ENCODE measurements at places on chromosomes 11 and 22. TPM values are rescaled to one million over a fixed set of nuclear protein-coding genes. Genes with fewer than 3 reads are reported as not detected.

Gene PACSIN3
- not detected for polyA plus RNA-seq

Gene MFRP
- not detected for polyA plus RNA-seq

Gene P2RY6
- polyA plus RNA-seq: not detected

Gene PHLDA2
- polyA plus RNA-seq: not detected

Gene LRRC74B
- polyA plus RNA-seq: not detected

Gene PGA5
- polyA plus RNA-seq: not detected

Gene C1QTNF6
- 4.0 TPM for polyA plus RNA-seq
